ENCODE measurements at places on chromosomes 6 and 20.

DNA sequence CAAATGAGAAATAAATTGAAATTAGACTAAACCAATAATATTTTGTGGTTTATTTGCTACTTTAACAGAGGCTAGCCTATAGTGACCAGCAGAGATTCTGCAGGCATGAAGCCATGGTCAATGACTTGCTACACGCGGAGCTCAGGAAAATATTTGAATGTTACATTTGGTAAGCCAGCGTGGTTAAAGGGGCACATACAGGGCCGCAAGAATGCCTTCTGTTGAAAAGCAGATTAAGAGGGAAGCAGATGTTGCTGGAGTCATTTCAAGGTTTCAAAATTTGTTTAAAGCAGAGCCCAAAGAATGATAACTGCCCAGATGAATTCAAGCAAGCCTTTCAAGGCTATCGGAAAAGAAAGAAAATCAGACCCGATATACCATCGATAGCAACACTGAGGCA is 294.3 kb upstream of the MAN1A1 start:
- DNase-seq = no peak

GRCh38 chr20:56994006-56994405 is 272.4 kb downstream of the BMP7 start:
- no peak for DNase-seq

DNA sequence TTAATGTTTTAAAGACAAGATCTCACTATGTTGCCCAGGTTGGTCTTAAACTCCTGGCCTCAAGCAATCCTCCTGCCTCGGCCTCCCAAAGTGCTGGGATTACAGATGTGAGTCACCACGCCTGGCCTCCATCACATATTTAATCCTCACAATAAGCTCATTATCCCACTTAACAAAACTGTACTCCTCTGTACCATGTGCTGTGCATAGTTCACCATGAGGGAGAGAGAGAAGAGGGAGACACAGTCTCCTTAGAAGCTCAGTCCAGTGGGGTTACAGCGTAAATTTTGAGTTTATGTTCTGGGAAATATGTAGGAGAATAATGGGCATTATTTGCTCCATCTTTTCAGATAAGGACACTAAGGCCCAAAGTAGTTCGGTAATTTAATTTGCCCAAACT is 7.9 kb upstream of the CPNE5 start:
- DNase-seq = no peak

DNA sequence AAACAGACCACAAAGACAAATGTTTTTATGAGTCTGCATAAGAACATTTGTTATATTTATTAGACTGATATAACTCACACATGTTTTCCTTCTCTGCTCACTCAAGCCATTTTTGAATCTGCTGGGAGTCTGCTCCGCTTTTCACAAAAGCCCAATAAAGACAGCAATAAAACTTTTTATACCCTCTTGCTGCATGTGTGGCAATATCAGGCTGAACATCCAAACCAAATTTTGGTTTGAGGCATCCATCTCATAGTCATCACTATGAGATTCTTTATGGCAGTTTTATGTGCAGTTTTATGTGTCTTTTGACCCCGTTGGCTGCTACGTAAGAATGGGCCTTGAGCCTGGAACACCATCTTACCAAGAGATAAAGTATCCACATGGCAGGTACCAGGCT is 1276.8 kb upstream of the ADGRB3 start:
- no peak for DNase-seq

DNA sequence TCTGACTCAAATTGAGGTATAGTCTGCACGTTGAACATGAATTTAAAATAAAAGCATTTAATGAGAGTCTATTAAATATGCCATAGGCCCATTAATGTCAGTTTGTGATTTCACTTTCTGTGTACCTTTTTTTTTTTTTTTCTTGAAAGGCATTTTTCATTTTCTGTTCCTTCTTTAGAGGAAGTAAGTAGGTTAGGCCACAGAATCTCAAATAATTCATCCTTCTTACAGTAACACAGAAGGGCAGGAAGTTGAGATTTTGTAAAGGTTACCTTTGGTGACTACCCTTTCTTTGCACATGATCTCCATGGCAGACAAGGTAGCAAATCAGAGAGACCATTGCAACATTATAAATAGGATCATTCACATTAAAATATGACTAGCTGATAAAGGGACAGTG is 9.6 kb downstream of the L3MBTL3 start:
- DNase-seq = no peak

- DNase-seq = no peak
These were observed 404 bp downstream of the CEP162 start for GRCh38 chr6:84227044-84227433.

- no peak for DNase-seq
These were observed 1.0 kb downstream of the AFDN start for GRCh38 chr6:167827583-167828324.

- peak; percentile 12 for DNase-seq
These were observed 1.0 kb upstream of the APMAP start for GRCh38 chr20:24993337-24994185.

DNA sequence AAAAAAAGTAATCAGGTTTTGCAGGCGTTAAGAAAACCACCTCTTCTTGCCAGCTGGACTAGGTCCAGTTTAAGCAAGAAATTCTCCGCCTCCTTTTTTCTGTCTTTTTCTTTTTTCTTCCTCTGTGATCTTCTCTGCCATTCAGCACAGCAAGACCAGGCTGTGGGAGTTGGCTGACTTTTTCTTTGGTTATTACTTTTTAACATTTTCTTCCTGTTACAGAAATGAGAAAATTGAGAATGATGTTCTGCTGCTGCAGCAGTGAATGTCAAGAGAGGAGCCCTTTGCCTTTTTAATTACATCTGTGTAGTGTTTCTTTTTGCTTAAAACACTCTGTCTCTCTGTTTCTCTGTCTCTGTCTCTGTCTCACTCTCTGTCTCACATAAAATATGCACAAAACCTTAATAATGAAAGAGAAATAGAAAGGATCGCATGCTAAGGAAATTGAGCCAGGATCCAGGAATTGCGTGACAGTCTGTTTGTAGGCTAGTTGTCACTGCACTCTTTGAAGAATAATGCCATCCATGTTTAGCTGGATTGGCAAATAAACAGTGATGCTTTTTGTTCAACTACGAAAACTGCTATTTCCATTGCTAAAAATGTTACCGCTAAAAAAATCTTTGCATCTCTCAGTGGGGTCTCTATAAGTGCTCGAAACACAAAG is 103.2 kb upstream of the SUPT3H start:
- no peak for DNase-seq

DNA sequence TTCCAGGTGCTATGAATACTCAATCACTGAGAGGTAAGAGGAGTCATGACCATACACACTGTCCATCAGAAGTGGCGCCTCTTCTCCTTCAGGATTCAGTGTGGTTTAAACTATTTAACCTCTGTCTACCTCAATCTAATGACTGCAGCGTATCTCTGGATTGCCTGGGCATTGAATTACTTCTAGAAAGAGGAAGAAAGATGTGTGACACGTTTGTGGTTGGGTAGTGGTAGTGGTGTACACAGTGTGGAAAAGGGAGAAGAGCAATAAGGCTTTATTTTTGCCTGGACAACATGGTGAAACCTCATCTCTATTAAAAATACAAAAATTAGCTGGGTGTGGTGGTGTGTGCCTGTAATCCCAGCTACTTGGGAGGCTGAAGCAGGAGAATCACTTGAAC is 38.0 kb upstream of the ECHDC1 start:
- DNase-seq = no peak

DNA sequence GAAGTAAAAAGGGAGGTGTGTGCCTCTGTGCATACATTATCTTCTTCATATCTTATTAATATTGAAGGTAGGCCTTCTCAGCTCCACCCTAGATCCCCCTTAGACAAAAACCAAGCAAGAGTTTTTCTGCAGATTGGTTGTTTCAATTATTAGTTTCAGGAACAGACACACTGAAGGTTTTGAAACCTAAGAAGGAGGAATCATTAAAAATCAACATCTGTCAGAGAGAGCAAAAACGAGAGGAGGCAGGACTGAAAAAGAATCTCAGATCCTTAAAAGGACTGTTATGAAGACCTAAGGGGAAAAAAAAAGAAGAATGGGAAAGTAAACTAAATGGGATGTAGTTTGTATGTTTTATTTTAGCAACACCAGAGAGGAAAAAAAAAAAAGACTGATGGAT is 560.8 kb upstream of the JAG1 start:
- DNase-seq = no peak

GRCh38 chr20:40073535-40074111 is 615.4 kb downstream of the MAFB start:
- DNase-seq = no peak

DNA sequence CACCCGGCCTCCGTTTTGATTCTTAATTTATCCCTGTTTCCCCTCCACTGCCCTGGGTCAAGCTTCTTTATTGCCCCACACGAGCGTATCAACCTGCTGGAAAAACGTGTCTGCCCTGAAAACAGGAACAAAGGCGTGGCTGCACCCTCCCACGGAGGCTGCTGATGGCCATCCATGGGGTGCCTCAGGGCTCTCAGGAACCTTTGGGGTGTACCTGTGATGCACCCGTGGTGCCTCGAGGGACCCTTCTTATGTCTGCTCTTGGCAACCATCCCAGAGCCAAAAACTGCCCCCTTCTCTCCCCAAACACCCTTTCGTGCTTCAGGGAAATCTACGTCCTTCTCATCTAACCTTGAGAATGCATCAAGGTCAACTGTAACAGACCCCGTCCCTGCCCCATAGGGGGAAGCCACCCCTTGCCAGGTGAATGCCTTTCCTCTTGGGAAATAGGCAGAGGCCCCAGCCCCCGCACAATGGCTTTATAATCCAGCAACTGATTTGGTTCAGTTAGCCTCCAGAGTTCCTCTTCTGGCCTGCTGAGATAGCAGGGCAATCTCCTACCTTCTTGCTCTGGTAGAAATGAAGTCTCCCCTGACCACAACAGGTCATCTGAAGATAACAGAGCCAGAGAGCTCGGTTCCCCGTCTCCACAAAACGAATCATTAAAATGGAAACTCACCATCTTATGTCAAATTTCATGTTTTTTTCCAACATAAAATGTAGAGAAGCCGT is 29.4 kb downstream of the PSMG4 start:
- DNase-seq = peak; percentile 45

DNA sequence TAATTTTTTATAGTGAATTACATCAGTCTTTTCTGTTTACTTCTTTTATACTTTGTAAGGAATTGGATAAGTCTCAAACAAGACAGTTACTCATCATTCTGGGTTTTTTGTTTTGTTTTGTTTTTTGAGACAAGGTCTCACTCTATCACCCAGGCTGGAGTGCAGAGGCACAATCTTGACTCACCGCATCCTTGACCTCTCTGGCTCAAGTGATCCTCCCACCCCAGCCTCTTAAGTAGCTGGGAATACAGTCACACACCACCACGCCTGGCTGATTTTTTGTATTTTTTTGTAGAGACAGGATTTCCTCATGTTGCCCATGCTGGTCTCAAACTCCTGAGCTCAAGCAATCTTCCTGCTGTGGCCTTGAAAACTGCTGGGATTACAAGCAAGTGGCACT is 524.3 kb downstream of the EYS start:
- DNase-seq = no peak

GRCh38 chr6:142757852-142758628 is 186.9 kb downstream of the HIVEP2 start:
- DNase-seq = no peak

DNA sequence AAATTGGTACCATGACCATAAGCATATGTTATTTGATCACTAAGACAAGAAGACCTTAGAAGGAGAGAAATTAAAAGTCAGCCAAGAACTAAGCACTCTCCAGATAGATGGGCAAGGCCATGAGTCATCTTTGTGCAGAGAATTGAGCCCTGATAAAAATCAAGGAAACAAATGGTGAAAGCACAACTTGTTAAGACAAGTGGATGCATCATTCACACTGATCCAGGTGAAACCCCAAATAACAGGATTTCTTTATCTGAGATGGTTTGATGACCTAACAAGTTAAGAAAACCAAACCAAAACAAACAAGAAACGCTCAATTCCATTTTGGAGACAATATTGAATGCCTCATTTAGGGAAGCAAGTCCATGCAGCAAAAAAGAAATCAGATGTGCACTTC is 121.6 kb downstream of the ADAT2 start:
- DNase-seq = no peak

- no peak for DNase-seq
These were observed 241.6 kb downstream of the BMP7 start for GRCh38 chr20:57024849-57025248.

DNA sequence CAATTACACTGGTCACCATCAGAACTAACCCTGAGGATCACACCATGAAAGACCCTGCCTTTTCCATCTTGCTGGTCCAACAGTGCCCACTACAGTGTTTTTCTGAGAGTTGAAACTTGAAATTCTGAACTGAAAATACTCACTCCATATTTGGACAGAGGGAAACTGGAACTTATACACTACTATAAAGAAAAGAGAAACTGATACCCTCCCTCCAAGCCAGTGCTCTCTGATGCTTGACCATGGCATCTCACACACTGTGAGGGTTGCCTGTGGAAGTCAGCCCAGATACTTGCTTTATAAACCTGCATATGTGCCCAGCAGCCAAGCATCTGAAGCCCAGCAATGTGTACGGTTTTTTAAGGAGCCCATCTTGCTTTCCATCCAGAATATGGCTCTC is 108.7 kb downstream of the FOXA2 start:
- no peak for DNase-seq

DNA sequence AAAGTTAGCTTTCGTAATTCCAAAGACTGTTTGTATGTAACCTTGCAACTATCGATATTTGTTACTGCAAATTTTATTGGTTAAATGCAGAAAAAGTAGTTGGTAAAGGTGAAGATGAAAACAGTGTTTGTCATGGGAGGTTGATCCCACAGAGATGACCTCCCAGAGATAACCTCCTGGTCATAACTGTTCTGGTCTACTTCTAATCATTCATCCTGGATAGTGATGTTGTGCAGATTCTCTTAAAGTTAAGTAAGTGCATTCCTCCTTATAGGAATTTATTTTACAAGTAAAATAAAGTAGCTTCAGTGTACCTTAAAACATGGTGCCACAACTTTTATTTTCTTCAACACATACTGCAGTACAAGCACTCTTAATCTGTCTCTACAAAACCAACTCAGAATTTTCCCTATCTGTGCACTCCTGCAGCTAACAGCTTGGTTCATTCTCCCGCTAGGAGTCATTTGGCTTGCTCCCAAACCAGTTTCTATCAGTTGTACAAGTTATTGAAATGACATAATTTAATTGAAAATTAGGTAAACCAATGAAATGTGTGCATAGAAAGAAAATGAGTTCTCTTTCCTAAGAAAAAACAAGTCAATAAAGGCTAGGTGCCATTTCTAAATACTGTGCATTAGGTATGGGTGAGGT is 19.2 kb downstream of the METTL24 start:
- no peak for DNase-seq

- no peak for DNase-seq
These were observed 28.4 kb upstream of the FRMD1 start for GRCh38 chr6:168107191-168107983.

DNA sequence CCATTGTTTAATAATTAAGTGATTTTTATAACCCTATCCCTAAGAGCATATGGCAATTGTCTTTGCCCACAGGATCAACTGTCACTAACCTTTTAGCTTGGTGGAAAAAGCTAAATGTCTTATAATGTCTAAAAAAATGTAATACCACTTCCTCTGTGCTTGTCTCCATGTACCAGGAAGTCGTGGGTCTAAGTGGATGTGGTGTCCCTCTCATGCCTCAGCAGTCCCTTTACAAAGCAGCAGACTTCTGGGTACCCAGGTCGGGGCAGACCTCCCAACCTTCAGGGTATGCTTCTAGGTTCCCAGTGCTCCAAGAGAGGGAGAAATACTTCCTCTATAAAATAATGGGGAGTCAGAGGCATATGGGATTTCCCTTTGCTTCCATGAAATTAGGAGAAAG is 74.7 kb downstream of the ZHX3 start:
- DNase-seq = no peak
